ENCODE measurements at places on chromosomes 13 and 19.

DNA sequence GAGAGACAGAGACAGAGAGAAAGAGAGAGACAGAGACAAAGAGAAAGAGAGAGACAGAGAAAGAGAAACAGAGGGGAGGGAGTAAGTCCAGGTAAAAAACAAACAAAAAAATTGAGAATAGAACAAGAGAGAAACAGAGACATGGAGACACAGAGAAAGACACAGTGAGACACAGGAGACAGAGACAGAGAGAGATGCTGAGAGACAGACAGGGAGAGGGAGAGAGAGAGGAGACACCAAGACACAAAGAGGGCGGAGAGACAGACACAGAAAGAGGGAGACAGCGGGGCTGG, 5.8 kb upstream of the PROZ start:
- no peak for DNase-seq

- DNase-seq = no peak
These were observed 726 bp upstream of the ZNF358 start for GRCh38 chr19:7515110-7515644.

DNA sequence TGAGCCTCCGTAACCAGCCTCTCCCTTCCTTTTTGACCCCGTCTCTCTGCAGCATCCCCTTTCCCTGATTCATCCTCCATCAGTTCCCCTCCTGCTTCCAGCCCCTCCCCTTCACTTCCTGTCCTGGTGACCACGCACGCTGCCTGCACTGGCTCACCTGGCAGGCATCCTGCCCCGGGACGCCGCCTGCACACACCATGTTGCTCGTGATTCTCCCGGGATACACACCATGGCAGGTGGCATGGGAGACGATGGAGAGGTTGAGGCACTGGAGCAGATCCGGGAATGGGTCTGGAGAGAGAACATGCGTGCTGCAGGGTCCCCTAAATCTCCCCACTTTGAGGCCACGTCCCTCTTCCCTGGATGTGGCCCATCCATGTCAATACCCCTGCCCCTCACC, 4.2 kb downstream of the KLK12 start:
- no peak for DNase-seq

GRCh38 chr13:112003396-112003795, 63.6 kb upstream of the SOX1 start:
- no peak for DNase-seq

GRCh38 chr13:91056746-91057145, 290.7 kb upstream of the MIR17HG start:
- no peak for DNase-seq

- DNase-seq = no peak
These were observed 87.7 kb downstream of the DOCK9 start for GRCh38 chr13:98890186-98890585.

DNA sequence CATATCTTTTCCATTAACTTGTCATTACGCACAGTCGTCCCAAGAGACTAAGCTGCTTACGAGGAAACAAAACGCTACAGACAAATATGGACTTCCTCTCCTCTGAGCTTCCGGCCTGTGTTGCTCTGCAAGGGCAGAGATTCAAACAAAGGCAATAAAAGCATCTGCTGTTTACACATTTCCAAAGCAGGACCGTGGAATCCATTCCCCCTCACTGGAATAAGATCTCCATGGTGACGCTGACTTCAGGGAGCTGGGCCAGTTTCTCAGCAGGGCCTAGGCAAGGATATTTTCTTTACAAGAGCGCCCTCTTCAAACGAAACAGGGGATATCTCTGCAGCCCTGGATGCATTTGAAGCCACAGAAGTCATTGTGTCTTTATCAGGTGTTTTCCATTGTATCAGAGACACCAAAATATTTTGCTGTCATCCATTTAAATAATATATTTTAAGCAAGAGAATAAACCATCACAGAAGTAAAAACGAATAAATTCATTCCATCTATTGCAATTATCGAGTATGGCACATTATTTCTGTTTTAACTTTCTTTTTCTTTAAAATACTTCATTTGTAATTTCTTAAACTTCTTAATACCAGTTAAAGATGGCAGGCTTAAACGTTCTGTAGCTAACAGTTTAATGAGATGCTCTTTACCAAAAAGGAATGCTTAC, 177.5 kb downstream of the DCLK1 start:
- DNase-seq = peak; percentile 70

- DNase-seq = no peak
These were observed 1159.8 kb upstream of the MIR17HG start for GRCh38 chr13:90187478-90188350.

Measured in left renal cortex interstitium (tissue), 4 donors.